ENCODE measurements at places on chromosomes 16 and 17.
A peak's percentile ranks its signal among the peaks of the same experiment; 100 is the strongest.

- no peak for DNase-seq
Observed at GRCh38 chr17:1391577-1391976, 8.4 kb downstream of the YWHAE start.

GRCh38 chr17:41824086-41824485 is 11.3 kb downstream of the FKBP10 start:
- DNase-seq, result no peak

DNA sequence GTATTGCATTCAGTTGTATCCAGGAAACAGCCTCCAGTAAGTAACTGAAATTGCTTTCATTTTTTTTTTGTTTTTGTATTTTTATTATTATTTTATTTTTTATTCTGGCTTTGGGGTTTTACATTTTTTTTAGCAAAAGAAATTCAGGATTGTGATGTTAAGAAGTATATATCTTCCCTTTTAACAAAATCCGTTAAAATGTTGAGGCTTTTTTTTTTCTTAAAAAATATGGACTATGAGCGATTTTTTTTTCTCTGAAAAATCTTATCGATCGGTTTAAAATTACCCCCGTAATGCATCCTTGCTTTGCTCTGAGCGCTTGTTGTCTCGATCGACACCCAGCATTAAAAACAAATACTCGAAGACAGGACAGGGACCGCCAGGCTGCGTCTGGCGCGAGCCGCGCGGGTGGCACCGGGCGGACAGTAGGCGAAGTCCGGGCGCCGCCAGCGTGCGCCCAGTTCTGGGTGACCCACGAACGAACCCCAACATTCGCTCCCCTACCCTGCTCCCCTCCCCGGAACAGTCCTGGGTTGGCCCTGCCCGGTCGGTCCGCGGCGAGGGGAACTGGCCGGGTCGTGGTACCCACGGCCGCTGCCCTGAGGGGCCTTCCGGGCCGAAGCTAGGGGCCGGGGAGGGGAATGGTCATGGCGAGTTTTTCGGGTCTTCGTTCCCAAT is 482 bp downstream of the BAHCC1 start:
- no peak for DNase-seq

DNA sequence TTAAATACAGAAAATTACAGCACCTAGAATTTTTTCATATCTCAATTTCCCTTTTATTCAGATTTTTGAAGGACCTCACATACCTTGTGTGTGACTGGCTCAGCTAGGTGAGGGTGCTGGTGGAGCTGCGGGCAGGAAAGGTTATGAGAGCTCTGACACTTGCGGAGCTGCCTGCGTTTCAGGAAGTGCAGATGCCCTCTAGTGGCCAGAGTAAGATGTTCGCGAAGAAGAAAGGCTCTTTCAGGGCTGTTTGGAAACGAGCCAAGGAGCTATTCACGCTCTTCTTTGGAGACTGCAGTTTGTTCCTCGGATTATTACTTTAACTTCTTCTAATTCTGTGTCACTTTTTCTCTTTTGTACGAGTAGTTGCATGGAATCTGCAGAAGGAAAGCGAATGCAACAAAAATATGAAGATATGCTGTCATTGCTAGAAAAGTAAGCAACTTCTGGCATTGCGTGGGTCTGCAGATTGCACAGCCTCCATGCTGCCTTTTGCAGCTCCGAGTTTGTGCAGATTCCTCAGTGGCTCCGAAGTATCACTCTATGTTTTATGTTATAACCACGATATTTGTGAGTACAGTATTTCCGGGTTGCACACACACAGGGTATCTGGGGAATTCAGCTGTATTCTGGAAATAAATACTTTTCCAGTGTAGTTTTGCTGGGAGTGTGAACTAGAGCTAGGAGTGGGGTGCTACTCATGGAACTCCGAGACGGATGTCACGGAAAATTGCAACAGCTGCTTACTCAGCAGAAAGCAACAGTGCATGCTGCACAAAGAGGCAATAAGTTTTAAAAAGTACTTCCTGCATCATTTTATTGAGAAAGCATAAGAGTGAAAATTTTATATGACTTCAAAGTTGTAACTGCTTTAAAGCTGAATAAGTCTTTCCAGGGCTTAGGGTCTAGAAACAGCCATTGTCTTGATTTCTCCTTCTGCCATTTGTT is 46.3 kb downstream of the DNAH9 start:
- DNase-seq, result peak; percentile 48

DNA sequence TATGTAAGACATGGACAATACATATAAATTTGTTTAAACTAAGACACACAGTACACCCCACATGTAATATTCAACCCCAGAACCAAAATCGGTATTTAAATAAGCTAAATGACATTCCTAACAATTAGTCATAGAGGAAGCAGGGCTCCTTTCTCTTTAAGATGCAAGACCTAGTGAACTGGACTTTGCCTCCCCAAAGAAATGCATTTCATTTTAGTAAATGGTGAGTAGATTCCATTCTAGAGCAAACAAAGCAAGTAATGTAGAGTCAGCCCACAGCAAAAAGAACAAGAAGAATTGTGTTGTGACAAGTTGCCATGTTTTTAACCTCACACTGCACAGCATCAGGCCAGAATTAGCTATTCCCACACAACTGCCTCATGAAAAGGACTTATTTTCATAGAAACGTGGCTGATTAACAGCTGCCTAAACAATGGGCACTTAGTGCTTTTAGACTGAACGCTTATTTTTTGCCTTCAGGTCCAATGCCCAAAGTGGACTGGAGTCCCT is 14.4 kb downstream of the DNAJC7 start:
- DNase-seq, result no peak

DNA sequence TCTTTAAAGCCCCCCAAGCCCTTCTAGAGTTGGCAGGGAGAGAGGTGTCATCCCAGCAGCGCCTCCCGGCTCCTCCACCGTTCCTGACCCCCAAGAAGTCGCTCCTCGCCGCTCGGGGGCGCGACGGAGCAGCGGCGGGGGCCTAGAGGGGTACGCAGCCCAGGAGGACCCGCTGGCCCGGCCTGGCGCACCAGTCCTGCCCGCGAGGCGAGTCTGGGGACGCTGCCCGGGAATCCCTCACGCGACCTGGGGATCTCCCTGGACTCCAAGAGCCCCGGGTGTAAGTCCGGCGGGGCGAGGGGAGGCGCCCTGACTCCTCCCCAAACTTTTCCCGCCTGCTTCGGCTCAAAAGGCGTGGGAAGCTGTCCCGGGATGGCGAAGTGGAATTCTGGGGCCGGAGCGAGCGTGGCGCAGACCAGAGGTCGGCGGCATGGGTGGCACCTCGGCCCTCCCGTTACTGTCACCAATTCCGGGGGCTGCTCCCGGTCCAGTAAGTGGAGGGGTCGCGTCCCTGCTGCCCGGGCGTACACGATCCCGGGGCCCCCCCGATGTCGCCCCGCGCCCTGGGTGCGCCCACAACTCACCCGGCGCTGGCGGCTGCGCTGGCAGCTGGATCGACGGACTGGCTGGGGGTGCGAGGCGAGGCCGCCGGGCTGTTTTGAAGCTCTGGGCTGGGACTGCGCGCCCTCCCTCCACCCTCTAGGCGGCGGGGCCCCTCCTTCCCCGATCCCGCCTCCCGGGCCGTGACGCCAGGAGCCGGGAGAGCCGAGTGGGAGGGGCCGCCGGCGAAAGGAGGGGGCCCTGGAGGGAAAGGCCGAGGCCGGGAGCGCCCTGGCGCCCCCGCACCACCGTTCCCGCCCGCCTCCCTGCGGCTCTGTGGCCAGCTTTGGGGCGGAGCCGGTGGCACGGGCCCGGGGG is at the start of gene EMP2:
EMP2 (minus strand) TSS at position 634 of the 918 bp plus-strand sequence. CDS start 32,981 bp downstream, outside the sequence.
- peak; percentile 64 for DNase-seq

DNA sequence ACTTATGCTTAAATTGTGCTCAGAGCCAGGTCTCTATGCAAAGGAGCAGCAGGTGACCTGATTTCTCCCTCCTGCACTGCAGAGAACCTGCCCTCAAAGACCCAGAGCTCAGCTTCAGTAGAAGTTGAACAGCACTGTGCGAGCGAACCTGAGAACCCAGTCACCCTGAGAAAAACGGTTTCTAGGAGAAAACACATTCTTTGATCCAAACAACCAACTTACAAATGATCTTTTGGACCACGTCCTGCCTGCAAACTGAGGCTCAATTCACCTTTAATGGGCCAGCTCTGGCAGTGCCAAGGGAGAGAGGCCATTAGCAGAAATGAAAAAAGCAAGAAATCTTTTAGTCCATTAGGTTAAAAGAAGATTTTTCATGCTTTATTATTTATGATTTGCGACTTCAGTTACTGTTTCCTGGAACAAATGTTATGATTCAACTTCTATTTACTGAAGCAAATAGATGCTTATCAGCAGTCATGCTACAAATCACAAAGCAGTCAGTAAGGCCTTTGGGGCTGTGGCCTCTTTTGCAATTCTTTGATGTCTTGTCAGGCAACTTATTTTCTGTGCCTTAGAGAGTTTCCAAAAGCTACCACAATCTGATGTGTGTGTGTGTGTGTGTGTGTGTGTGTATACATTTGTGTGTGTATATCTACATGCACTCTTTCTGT is 65.7 kb upstream of the LRRC37A3 start:
- DNase-seq, result no peak

- DNase-seq, result no peak
Observed at GRCh38 chr16:79171504-79171903, 429.0 kb downstream of the MAF start.

DNA sequence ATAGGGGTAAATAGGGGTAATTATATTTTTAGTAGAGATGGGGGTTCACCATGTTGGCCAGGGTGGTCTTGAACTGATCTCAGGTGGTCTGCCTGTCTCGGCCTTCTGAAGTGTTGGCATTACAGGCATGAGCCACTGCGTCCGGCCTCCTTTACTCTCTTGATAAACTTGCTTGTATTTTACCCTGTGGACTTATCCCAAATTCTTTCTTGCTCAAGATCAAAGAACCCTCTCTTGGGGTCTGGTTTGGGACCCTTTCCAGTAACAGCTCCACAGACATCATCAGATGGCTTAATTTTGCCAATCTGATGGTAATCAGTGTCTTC is 5.6 kb upstream of the C1QTNF1 start:
- no peak for DNase-seq

DNA sequence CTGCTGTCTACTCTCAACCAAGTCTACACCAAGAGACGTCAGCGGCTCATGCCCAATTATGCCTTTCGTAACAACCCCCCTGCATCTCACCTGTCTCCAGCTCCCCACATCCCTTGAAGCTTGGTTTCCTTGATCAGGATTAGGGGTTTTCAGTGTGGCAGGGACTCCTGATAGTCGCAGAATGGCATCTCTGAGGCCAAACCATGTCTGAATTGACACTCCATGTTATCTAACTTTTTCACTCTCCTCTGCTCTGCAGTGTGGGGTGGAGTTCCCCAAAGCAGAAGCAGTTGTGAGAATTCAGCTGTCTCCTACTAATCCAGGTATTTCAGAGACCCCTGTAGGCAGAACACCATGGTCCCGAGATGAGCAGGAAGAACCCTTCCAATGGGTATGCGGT is 5.6 kb upstream of the AHSP start:
- no peak for DNase-seq

- DNase-seq, result no peak
Observed at GRCh38 chr16:50276801-50277555, 10.6 kb downstream of the ADCY7 start.

DNA sequence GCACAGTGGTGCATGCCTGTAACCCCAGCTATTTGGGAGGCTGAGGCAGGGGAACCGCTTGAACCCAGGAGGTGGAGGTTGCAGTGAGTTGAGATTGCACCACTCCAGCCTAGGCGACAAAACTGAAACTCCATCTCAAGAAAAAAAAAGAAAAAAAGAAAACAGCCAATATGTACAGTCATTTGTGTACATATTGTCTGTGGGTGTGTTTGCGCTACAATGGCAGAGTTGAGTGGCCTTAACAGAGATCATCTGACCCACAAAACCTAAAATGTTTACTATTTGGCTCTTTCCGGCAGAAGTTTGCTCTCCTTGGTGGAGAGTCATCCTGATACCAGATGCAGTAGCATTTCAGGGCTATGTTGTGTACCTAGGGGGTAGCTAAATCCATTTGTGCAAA is 57.9 kb downstream of the ARSG start:
- DNase-seq, result no peak

DNA sequence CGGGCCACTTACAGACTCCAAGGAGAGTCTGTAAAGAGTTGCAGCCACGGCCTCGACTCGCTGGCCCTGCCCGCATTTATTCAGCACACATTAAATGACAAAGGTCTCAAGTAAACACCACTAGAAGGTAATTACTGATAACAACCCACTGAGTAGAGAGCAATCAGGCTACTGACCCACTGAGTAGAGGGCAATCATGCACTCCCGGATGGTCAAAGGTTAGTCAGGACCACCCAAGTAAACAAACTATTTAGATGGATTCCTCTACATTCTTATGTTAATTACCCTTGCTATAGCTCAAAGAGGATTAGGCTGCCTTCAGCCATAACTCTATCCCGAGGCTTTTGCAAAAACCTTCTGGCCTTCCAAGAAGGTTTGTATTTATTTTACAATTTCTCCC is 30.7 kb upstream of the ZNF267 start:
- peak; percentile 80 for DNase-seq

DNA sequence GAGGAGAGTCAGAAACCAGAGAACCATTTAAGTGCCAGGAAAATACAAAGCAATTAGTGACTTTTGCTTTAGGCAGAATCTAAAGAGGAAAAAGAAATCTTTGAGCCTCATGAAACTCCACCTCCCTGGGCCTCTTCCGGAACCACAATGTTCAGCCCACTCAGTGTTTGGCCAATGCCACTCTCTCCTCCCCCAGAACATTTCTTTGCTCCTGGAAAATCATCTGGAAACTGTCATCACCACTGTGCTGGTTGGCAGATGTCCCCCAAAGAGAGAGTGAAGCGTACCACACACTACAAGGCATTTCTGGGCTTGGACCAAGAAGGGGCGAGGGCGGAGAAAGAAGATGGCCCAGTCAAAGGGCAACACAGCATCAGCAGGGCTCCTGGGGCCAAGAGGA is 7.1 kb upstream of the SOX9 start:
- no peak for DNase-seq

- no peak for DNase-seq
Observed at GRCh38 chr17:68955181-68955841, at the start of gene ABCA8. TSS of gene ABCA8 (minus strand) at chr17:68955392. CDS start at chr17:68942034, 13,358 bp downstream.

DNA sequence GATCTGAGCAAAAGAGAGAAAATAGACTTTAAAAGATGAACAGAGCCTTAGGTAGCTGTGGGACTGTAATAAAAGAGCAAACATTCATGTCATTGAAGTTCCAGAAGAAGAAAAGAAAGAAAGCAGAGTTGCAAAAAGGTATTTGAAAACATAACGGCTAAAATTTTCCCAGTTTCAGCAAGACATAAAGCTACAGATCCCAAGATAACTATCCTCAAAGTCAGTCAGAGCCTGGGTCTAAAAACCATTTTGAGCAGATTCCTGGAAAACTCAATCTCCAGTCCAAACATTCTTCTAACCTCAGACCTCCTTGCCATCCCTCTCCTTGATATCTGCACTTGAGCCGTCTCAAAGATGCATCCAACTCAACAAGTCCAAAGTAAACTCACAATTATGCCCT is 20.9 kb upstream of the CD300E start:
- no peak for DNase-seq

Data from NT2/D1 (cell line).